ENCODE measurements at places on chromosomes 13 and 19. TPM values are rescaled to one million over a fixed set of nuclear protein-coding genes. Genes with fewer than 3 reads are reported as not detected.

Gene ESD
- 91.4 TPM for total RNA-seq

Gene RHPN2
- total RNA-seq, result 2.3 TPM

Gene KPNA3
- 49.5 TPM for total RNA-seq

Gene USHBP1
- total RNA-seq, result 0.48 TPM

Gene PLPP2
- 3.8 TPM for total RNA-seq

Gene HMGB1
- total RNA-seq, result 232 TPM

Gene KLK4
- not detected for total RNA-seq

Gene ZNF77
- total RNA-seq, result 4.7 TPM

All from activated T-helper 17 cell treated with anti-CD3 and anti-CD28 coated beads, Interleukin-2, amount 50 U/mL, for 72 hours (primary cell).